ENCODE measurements at places on chromosomes 4 and X.

DNA sequence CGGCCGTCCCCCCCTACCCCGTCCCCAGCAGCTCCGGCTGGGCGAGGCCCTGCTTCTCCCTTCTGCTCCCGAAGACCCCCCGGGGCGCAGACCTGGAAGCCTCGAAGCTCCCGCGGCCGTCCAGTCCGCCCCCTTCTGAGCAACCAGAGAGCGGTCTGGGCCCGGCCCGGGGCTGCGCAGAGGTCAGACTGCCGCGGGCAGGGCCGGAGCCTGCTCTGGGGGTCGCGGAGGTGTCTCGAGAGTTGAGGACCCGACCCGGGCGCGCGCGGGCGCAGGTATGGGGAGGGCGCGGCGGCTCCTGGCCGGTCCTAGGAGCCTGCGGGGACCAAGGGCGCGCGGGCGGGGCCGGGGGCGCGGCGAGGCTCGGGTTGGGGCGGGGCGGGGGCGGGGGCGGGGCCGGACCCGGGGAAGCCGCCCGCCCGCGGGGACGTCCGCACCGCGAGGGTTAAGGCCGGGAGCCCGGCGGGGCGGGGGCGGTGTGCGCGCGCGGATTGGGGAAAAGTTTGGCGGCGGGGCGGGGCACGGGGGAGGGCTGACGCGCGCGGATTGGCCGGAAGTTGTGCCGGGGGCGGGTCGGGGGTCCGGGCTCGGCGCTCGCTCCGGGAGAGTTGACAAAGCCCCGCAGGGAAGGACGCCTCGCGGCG, at the start of gene FGFRL1:
TSS of gene FGFRL1 (plus strand) at position 605 of the 644 bp plus-strand sequence. CDS start 860 bp downstream, outside the sequence.
- DNase-seq = peak; percentile 93

- no peak for DNase-seq
Measured at GRCh38 chrX:110397904-110398303, 39.3 kb downstream of the RTL9 start.

- no peak for DNase-seq
Measured at GRCh38 chr4:32032136-32032672, 1312.0 kb downstream of the PCDH7 start.

GRCh38 chr4:148396986-148397673, 45.1 kb downstream of the NR3C2 start:
- no peak for DNase-seq

- no peak for DNase-seq
Measured at GRCh38 chrX:26470941-26471340, 255.0 kb downstream of the MAGEB5 start.

DNA sequence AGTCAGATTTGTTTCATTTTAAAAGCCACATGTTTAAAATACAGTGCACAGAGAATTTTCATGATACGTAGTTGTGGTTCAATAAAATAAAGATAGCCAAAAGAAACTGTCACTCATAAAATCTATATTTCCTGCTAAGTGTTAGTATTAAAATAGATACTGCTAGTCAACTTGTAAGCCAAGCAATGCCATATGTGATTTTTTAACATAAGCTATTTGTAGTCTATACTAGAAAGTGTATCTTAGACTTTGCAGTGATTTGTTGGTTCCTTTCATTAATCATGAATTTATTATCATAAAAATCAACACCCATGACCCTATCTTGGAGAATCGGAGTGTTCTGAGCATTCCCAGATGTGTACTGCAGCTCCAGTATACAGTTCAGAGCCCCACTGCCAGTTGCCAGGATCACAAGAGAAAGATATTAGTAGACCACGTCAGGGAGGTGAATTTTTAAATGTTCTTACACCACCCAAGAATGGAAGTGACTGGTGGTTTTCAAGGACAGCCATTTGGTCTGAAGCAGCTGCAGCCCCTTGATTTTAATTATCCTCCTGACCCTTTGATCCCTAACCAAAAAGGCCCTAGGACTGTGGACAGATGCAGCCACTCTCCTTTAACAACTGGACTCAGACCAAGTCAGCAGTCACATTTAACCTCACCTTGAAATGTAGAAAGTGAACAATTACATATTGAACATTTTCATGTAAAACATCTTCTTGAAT, 163.1 kb downstream of the PALLD start:
- DNase-seq = no peak
